ENCODE measurements at places on chromosomes 12 and 14.

- DNase-seq = peak; percentile 73
These were observed 63.8 kb downstream of the PRKCH start for GRCh38 chr14:61385002-61385685.

- no peak for DNase-seq
These were observed 22.7 kb downstream of the GPR19 start for GRCh38 chr12:12673296-12673695.

DNA sequence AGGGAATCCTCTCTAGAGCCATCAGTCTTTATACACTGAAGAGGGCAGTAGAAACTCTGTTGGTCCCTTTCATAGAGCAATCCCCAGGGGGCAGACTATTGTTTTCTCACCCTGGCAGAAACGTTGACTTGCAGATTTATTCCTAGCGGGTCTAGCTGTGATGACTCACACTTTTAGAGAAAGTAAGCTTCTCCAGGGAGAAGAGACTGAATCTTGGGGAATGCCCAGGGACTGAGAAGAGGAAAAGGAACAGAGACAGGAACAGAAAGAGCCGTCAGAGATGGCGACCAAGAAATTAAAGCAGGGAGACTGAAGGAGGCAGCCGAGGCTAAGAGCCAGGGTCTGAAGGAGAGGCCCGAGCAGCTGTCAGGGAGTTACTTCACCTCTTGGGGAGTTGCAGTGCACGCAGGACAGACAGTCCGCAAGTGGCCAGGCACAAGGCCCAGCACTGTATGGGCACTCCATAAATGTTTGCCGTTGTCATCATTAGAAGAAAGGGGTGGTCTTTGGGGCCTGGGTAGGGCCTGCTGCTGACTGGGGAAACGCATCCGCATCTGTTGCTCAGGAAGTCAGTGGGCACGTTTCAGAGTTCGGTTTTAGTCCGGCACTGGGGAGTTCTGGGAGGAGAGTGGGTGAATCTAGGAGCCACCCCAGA, 13.0 kb downstream of the PLEKHG6 start:
- DNase-seq = peak; percentile 70

GRCh38 chr14:96922986-96923385, 125.8 kb downstream of the VRK1 start:
- no peak for DNase-seq

- DNase-seq = no peak
These were observed 13.2 kb upstream of the SLC41A2 start for GRCh38 chr12:104971306-104971705.

DNA sequence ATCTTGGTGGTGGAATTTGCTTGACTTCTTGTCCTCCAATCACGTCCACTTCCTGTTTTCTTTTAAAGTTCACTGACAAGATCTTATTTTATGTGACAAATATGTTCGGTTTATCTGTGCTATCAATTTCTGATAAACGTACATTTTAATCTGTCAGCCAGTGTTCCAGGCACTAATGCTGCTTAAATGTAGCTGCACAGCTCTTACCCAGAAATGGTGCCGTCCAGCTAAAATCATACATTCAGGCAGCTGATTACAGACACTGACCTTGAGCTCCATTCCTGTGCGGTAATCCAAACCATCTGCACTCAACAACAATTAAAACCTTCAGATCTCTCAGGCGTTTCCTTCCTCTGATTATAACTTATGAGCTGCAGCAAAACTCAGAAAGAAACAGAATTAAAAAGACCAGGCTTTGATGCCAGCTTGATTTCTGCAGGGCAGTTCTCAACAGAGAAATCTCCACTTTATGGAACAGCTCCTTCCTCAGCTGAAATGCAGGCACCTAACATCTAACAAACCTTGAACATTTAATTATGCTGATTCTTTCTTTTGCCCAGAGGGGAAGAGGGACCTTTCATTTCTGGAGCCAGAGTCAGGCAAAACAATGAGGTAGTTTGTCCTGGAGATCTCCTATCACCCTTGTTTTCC, 26.4 kb upstream of the RASSF3 start:
- DNase-seq = no peak

GRCh38 chr12:15899282-15899870, 11.8 kb upstream of the DERA start:
- peak; percentile 57 for DNase-seq

GRCh38 chr12:14982991-14983390, 10.1 kb downstream of the PDE6H start:
- DNase-seq = no peak

GRCh38 chr14:61227884-61228591, 53.1 kb downstream of the TMEM30B start:
- no peak for DNase-seq

All from CD4-positive, alpha-beta T cell treated with Interleukin-10 for 1 hour (primary cell).